Smooth muscle cell of the brain vasculature (primary cell): ENCODE measurements at places on chromosomes 2 and 18.

- no peak for DNase-seq
Observed at GRCh38 chr18:1573732-1574131, 669.1 kb downstream of the ADCYAP1 start.

- DNase-seq, result no peak
Observed at GRCh38 chr2:33782395-33783230, 183.5 kb upstream of the FAM98A start.

- peak; percentile 86 for DNase-seq
Observed at GRCh38 chr18:9334329-9334972, at the start of gene TWSG1. Gene TWSG1 (plus strand): TSS chr18:9334773. CDS start chr18:9337230, 2,457 bp downstream.

DNA sequence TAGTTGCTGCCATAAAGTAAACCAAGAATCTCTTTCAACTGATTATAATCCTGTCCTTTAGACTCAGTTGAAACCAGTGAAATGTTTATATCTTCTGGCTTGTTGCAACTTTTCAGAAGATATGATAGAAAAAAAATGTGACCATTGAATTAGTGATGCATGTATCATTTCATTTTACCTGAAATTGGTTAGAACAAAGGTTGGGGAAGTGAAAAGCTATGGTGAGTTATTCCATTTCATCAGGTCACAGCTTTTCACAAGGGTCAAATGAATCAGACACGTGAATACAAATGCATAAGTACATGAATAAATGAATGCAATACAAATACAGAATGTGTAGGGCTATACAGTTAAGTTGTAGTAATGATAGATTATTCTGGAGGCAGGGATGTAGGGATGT, 15.1 kb downstream of the CCDC85A start:
- no peak for DNase-seq

GRCh38 chr2:12168354-12168753, 421.9 kb downstream of the LPIN1 start:
- DNase-seq, result no peak

- no peak for DNase-seq
Observed at GRCh38 chr2:176105078-176105729, 1.9 kb upstream of the HOXD11 start.

DNA sequence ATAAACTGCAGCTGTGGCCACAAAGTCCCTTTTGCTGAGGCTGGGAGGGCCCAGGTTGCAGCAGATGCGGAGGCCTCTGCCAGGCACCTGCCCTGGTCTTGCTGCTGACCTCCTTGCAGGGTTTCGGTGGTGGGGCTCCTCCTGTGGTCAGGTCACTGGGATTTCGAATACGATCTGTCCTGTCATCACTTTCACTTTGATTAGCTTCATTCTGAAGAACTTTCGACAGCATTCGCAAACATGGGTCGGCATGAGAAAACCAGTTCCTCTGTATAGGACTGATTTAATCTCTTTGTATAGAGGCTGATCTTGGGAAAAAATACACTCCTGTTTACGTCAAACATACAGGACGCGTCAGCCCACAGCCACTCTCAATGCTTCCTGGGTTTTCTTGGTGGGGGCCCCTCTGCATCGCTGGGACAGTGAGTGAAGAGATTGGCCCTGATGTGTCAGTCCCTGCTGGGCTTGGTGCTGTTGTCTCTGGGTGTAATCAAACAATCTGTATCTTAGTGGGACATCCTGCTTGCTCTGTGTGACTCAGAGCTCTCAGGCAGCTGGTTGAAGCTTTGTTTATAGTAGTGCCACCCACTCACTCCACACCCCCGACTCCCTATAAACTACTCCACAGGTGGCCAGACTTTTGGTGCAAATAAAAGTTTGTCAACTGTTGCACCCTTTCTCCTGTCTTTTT, 209.4 kb upstream of the CXCR4 start:
- no peak for DNase-seq

GRCh38 chr2:170314744-170315447, 136.9 kb downstream of the MYO3B start:
- no peak for DNase-seq

DNA sequence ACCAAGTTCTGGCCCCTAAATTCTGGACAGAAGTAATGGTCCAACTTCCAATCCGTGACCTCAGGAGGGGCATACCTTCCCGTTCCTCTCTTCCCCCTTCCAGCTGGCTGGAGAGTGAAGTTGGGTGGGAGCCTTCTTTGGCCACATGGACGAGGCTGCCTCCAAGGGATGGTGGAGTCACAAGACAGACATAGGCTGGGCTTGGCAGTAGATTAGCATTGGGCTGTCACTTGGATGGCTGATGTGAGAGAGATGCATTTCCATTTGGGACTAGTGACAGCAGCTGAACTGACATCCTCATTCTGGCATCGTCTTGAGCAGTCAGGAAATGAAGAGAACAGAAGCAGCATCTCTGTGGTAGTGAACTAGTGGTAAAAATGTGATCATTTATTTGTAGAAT, 12.6 kb downstream of the NT5DC4 start:
- DNase-seq, result no peak

DNA sequence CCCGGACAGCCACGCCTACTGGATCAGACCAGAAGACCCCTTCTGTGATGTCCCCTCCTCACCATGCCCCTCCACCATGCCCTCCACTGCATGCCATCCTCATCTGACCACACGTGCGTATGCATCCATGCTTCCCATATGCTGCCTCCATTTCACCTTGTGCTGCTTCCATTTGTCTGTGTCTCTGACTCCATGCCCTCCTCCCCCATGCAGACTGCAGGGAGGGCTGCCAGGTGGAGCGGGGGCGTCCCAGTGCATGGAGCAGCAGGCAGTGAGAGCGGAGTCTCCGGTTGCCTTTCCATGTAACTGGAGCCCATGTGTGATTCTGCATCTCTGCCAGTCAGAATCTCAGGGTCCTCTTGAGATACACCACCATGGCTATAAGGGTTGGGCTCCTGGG, 52.6 kb downstream of the COA5 start:
- no peak for DNase-seq

- DNase-seq, result peak; percentile 35
Observed at GRCh38 chr18:58180738-58181353, 136.8 kb downstream of the NEDD4L start.

DNA sequence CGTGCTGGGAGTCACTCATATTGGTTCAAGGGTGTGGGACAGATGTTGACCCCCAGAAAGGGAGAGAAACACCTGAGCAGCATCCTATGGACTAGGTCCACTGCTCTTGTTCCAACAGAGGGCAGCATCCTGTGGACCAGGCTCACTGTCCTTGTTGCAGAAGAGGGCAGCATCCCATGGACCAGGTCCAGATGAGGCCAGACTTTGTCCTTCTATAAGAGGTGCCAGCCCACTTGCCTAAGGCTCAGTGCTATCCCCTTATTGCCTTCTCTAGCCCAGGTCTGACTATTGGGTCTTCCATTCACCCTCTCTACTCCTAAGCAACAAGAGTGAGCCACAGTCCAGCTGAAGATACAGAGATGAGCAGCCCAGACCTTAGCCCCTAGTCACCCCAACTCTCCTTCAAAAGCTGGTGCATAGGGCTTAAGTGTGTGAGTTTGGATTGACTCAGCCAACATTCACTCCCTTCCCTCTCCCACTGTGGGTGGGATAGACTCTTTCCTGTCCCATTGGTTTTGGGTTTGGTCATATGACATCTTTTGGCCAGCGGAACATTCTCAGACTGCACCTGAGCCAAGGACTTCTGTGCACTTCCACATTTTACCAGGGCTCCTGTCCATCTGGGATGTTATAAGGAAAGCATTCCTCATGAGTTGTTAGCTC, 132.4 kb upstream of the GPC1 start:
- no peak for DNase-seq

GRCh38 chr2:64863097-64863820, 125.9 kb upstream of the SLC1A4 start:
- no peak for DNase-seq

- DNase-seq, result no peak
Observed at GRCh38 chr2:172677363-172677762, 58.3 kb upstream of the RAPGEF4 start.

DNA sequence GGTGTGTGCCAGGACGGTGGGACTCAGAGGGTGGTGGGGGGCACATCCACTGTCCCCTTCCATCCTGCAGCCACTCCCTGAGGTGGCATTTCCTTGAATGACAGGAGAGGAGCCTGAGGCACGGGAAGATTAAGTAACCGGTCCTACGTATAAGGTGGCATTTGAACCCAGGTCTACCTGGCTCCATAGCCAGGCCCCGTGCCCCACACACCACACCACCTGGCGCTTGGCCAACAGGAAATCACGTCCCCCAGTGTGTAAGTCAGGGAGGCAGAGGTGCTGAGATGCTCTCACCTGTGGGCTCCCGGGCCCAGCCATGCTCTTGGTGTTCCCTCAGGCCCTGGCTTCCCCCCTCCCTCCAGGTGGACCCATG, 53.7 kb downstream of the HPCAL1 start:
- no peak for DNase-seq

DNA sequence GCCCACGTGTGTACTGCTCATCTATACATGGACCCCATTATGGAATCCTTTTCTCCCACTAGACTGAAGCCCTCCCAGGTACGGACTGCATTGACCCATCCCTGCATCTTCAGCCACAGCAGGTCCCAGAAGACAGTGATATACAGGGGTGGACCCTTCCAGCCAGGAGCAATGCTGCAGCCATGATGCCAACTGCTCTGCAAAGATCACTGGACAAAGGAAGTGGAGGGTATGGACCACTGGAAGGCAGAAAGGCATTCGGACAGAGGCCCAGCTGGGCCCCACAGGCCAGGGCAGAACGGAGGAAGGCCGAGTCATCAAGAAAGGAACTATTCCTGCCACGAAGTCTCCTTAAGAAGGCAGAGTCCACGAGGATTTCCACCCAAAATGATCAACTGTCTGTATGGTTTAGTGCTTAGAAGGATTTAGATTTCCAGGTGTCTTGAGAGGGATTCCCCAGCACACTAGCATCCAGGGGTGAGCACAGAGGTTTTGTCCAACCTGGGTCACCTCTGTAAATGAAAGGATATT, 93.4 kb downstream of the TWIST2 start:
- DNase-seq, result no peak

GRCh38 chr2:189066037-189066436, 91.9 kb downstream of the COL3A1 start:
- no peak for DNase-seq

GRCh38 chr2:71749671-71750101, 296.3 kb downstream of the DYSF start:
- no peak for DNase-seq

GRCh38 chr2:26511466-26511865, 33.5 kb upstream of the OTOF start:
- DNase-seq, result no peak

GRCh38 chr18:39611381-39612100, 2045.9 kb upstream of the CELF4 start:
- DNase-seq, result peak; percentile 32

DNA sequence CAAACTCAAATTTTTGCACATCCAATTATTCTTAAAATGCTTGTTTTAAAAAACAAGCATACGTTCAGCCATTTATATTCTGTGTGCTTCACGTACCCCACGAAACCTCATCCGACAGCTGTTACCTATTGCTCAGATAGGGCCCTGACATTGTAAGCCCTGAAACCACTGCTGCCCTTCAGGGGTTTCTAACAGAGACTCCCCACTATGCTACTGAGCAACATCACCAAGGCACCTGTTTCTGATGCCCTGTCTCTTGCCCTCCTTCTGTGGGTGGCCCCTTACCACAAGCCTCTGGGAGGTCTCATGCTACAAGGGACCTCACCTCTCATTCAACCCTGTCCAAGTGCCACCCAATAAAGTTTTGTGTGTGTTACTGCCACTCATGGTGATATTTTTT, 18.5 kb upstream of the CNGA3 start:
- DNase-seq, result no peak

GRCh38 chr18:54296062-54296461, 26.7 kb downstream of the POLI start:
- no peak for DNase-seq

DNA sequence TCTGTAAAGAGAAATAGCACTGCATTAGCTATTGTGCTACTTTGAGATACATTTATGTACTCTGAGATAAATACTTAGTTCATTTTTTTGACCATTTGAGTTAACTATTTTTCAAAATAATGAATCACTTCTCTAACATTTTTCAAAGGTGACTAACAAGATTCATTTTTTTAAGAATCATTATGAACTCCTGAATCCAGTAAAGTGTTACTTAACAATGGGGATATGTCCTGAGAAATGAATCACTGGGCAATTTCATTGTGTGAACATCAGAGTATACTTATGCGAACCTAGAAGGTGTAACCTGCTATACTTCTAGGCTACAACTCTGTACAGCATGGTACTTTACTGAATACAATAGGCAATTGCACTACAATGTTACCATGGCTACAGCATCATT, 355.8 kb downstream of the ARL6IP6 start:
- DNase-seq, result no peak

GRCh38 chr2:113092864-113093612, 25.3 kb downstream of the IL1F10 start:
- DNase-seq, result no peak

DNA sequence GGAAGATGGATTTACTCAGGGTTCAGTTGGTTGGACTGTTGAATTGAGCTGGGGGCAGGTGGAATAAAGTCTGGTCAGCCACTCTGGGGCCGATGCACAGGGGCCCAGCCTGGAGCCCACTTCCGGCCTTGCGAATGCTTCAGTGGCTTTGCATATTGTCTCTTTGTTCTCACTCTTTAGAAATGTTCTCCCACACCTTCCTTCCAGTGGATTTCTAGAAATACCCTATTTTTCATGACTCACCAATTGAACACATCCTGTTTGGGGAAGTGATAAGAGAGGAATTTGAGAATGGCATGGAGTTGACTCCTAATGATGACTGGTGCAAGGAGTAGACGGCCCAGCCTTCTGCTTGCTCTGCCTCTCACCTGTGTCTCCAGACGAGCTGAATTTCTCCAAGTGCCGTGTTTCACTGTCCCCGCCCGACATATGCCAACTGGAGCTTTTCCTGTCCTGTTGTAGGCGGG, 28.1 kb downstream of the ASAP2 start:
- DNase-seq, result no peak

DNA sequence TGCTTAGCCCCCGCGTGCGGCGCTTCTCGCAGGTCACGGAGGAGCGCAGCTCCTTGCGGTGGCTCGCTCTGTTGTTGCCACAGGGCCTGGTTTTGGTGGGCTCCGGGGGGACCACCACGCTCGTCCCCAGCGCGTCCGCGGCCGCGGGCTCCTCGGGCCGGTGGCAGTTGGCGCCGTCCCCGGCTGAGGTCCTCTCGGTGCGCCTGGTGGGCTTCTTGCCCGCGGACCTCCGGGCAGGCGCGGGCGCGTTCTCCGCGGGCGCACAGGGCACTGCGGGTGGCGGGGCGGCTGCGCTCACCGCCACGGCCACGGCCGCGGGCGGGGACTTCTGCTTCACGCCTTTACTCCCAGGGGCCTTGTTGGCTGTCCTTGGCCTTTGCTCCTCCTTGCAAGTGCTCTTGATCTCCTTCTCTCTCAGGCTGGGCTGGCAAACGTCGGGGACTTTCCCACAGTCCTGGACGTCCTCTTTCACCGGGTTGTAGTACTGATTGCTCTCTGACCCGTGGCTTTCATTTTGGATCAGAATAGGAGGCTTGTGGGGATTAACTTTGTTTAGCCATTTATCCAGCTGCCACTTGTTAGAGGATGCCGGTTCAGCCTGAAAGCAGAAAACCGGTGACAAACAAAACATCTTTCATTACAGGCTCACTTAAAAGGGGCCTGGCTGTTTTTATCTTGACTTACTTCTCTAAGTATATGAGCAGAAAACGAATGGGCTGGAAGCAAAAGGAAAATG, 104.0 kb upstream of the REV1 start:
- DNase-seq, result no peak

GRCh38 chr18:52738946-52739345, 398.9 kb downstream of the DCC start:
- no peak for DNase-seq
